Stimulated activated CD4-positive, alpha-beta T cell treated with anti-CD3 and anti-CD28 coated beads, Interleukin-1b, Interleukin-23, amount 100 ng/mL, for 1 hour (primary cell): ENCODE measurements at places on chromosomes 12 and 14.

DNA sequence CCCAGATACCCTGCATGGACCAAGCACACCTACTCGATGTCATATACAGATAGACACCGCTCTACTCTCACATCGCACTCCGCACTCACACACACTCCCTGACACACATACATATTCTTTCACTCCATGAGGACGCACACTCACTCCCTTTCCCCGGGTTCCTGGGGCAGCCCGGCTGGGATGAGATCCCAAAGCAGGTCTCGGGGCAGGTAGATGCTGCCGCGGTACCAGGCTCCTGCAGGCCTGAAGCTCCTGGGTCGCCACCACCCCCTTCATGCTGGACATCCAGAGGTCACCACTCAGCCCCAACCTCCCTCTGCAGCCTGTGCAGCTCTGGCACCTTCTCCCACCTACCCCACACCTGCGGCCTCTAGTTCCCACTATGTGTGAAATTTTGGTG, 2.3 kb downstream of the C1QL4 start:
- DNase-seq: no peak

DNA sequence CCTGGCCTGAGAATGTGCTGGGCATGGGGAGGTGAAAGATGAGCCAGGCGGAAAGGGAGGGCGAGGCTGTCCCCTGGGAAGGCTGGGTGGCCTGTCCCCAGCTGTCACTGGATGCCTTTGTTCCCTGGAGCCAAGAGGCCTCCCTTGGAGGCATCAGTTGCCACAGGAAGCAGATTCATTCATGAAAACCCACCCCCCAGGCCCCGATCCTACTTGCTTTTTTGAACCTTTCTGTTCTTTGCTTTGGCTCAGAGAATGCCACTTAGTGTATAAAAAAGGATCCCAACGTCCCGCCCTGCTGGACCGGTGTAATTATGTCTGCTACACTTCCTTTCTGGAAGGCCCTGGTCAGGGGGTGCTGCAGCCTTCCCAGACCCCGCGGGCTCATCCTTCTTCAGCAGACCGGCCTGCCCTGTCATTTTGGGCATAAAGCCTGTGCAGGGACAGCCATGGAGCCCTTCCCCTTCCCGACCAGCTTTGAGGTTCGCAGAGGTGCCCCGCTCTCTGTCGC, 220.2 kb downstream of the SLC41A2 start:
- no peak for DNase-seq

DNA sequence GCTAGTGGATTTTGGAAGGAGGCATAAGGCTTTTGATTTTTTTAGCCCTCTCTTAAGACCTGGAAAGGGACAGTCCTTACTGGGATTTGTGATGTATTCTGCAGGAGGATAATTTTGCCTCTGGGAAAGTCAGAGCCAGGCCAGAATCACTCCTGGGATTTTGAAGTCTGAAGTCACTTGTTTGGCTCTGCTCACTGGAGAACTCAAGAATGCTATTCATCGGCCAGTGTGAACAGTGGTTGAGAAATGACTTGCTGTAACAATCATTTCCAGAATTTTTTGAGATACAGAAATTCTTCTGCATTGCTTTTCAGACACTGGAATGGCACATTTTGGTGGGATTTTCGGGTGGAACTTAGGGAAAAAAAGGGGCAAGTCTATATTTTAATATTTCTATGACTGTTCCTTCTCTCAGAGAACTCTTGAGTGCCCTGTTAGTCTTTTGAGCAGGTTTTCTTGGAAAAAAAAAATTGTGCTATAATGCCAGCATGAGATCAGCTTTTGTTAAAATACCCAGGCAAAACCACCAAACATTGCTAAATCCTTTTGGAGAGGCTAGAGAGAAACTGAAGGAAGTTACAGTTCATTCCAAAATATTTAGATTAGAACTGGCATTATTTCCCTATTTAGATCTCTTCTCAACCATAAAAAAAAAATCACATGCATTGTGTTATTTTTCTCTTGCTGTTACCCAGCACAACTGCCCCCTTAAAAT, 26.1 kb upstream of the BHLHE41 start:
- DNase-seq: no peak

DNA sequence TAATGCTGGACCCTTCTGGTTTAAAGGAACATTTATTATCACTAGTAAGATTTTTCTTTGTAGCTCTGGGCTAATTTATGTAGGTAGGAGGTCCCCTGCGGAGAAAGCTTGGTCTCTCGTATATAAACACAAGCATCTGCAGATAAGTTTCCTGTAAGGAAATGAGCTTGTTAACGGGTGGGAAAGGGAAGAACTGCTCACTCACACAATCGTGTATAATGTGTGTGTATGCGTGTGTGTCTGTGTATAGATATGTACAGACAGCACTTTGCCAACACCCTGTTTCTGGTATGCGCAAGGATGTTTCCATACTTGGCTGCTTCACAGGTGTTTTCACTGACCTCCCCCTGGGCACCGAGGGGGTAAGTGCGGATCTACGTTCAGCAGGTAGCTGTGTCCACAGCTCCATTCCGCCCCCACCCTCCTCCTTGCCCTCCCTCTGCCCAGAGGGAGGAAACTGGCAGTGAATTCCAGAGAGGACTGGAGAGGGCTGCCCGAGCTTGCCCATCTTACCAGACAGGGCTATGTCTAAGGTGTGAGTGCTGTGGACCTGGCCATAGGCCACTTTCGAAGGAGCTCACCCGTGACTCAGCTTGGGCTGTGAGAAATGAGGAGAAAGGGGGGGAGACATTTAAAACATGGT, 65.2 kb downstream of the NINJ2 start:
- DNase-seq: no peak

GRCh38 chr12:104890476-104891096, 67.5 kb downstream of the SLC41A2 start:
- DNase-seq: no peak

- DNase-seq: no peak
Measured at GRCh38 chr14:69181491-69181890, 9.8 kb upstream of the EXD2 start.

GRCh38 chr14:94710731-94711130, 59.2 kb downstream of the GSC start:
- DNase-seq: no peak
